Cardiac atrium fibroblast (primary cell): ENCODE measurements at places on chromosomes 7 and 10. TPM values are rescaled to one million over a fixed set of nuclear protein-coding genes. Genes with fewer than 3 reads are reported as not detected.

Gene CALML5
- total RNA-seq = not detected in 2 replicates

Gene JAKMIP3
- under 0.01 and 0.16 TPM in 2 replicates for total RNA-seq

Gene POMZP3
- total RNA-seq = 4.2 TPM in 2 replicates

Gene PAX4
- total RNA-seq = not detected in 2 replicates

Gene PPP1R3C
- total RNA-seq = 46.4 and 48.4 TPM in 2 replicates

Gene LGI1
- not detected in 2 replicates for total RNA-seq

Gene CCDC146
- total RNA-seq = 1.9 and 4.2 TPM in 2 replicates

Gene PRR15
- 21.1 and 41.9 TPM in 2 replicates for total RNA-seq

Gene RAPGEF5
- total RNA-seq = 10.5 and 42.4 TPM in 2 replicates

Gene PRSS1
- total RNA-seq = not detected in 2 replicates

Gene KEL
- total RNA-seq = 0.49 TPM in 1 of 2 replicates, not detected in the other

Gene UPK3BL1
- total RNA-seq = 8.3 and 10.3 TPM in 2 replicates

Gene MCU
- total RNA-seq = 20.7 and 24.4 TPM in 2 replicates

Gene TMEM243
- 45.9 and 60.1 TPM in 2 replicates for total RNA-seq

Gene RBP3
- not detected in 2 replicates for total RNA-seq

Gene SLC29A3
- 1.3 TPM in 2 replicates for total RNA-seq

Gene GOT1
- total RNA-seq = 27.1 and 27.3 TPM in 2 replicates

Gene CSGALNACT2
- total RNA-seq = 15.0 and 20.1 TPM in 2 replicates

Gene ZNF365
- total RNA-seq = 0.16 and 0.36 TPM in 2 replicates

Gene NPTX2
- total RNA-seq = 49.5 and 88.5 TPM in 2 replicates

Gene IQUB
- total RNA-seq = under 0.01 and 0.54 TPM in 2 replicates

Gene ODAD2
- not detected in 2 replicates for total RNA-seq

Gene MPP7
- total RNA-seq = 0.32 TPM in 1 of 2 replicates, not detected in the other
